ENCODE measurements at places on chromosomes 4 and X.

- DNase-seq = no peak
Measured at GRCh38 chr4:151942971-151943370, 182.2 kb upstream of the GATB start.

DNA sequence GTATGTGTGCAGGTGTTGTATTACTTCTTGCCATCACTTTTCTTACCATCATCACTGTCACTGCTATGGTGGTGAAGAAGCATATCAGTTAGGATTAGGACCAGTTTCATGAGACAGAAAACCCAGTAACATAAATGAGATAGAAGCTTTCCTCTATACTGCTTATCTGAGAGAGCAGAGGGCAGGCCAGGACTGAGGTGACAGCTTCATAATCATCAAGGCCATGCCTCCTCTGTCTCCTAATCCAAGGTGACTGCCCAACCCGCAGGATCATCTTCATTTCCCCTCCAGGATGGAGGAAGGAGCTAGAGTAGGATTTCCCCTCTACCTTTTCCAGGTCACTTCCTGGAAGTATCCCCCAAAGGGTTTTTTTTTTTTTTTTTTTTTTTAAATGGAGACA is 35.4 kb downstream of the TMEM131L start:
- DNase-seq = no peak

DNA sequence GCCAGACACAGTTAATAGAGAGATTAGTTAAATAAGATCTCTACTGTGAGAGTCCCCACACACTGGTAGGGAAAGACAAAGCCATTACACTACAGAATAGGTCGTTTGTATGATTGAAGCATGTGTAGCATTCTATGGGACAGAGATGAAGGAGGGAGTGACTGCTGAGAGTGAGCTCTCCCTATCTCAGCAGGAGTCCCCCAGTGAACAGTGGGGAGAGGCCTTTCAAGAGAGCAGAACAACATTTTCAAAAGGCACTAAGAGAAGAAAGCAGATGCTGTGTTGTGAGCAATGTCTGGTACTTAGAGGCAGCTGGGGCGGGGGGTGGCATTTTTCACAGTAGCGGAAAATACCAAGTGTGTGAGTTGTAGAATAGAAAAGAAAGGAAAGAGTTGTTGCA is 413.6 kb downstream of the AFF2 start:
- DNase-seq = no peak

GRCh38 chr4:186820391-186820891 is 96.8 kb upstream of the FAT1 start:
- no peak for DNase-seq

DNA sequence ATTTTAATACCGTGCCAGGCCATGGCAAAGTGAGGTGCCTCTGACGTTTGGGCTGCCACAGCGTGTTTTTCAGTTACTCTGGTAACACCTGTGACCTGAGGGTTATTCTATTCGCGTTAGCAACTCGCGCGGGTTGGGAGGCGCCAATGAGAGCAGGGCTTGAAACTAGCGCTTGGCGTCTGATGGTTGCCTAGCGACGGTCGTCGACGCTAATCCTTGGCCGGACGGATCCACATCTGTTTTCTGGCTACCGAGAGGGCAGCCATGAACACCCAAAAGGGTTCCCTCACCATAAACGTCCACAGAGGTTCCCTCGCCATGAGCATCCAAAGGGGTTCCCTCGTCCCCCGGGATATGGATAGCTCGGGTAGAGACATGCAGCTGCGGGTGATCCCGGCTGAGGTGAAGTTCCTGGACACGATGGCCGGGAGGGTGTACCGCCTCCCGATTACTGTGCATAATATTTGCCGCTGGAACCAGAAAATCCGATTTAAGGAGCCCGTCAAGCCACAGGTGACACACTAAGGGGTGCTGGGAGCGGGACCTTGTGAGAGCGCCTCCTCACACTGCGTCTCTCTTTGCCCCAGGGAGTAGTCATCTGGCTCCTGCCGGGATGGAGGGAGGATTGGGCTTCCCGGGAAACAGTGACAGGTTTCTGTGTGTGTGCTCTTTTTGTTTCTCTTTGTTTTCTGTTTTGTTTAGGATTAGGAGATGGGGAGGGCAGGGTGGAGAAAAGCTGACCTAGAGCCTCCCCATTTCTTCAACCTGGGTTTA is at the start of gene CFAP47:
Gene CFAP47, plus strand, starts transcription at position 199 of the 774 bp plus-strand sequence. Its CDS starts 66 bp downstream, at position 265.
- no peak for DNase-seq

- DNase-seq = no peak
Measured at GRCh38 chr4:12583275-12583674, 900.9 kb downstream of the RAB28 start.

DNA sequence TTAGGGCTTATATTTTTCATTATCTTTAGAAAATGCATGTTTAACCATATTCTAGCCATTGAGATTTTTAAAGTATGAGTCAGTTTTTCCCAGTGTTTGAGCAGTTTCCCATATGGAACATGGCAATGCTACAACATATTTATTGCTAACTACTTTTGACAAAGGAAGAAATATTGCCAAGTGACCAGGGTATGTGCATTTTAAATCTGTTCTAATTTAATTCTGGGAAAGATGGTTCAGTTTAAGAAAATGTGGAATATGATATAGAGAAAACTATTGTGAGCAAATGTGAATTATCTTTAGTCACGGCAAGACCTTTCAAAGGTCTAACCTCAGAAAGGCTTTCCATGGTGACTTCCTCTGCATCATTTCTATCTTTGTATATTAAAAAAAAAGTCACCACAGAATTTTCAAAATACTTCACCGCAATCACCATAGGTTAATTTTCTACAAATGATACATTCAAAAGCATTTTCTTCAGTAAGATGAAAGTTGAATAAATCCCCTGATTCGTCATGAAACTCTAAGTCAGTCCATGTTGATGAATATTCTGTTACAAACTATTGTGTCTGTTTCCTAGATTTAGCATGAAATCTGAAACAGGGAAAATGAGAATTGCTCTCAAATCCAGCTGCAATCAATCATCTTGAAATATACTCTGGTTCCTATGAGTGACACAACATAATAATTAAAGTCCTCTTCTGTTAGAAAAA is 2349.0 kb upstream of the TENM3 start:
- DNase-seq = no peak

- DNase-seq = no peak
Measured at GRCh38 chr4:21882051-21882839, 66.3 kb downstream of the KCNIP4 start.

DNA sequence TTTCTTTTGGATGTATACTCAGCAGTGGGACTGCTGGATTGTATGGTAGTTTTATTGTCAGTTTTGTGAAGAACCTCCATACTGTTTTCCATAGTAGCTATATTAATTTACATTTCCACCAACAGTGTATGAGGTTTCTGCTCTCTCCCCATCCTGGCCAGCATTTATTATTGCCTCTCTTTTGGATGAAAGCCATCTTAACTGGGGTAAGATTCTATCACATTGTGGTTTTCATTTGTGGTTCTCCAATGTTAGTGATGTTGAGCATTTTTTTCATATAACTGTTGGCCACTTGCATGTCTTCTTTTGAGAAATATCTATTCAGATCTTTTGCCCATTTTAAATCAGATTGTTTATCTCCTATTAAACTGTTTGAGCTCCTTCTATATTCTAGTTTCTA is 27.6 kb downstream of the QRFPR start:
- DNase-seq = no peak

DNA sequence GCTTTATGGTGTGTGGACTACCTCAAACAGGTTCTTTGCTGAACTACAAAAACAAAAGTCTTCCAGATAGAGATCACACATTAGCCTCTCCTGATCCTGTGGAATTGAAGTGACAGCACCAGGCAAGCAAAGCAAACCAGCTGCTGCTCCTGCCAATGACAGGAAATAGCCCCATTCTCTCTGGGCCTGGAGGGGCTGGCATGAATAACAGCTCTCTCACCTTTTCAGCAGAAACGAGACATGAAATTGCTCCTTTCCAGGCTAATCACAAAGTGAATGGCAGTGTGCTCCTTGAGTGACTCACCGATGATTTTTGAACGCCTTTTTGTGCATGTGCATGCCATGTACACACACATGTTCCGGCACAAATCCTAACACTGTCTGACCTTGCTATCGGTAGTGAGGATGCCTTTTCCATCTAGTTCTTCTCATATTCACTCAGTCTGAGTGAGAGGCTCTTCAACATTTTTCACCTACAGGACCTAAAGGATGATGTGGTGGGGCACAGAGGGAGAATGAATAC is 24.4 kb downstream of the MFAP3L start:
- DNase-seq = no peak

DNA sequence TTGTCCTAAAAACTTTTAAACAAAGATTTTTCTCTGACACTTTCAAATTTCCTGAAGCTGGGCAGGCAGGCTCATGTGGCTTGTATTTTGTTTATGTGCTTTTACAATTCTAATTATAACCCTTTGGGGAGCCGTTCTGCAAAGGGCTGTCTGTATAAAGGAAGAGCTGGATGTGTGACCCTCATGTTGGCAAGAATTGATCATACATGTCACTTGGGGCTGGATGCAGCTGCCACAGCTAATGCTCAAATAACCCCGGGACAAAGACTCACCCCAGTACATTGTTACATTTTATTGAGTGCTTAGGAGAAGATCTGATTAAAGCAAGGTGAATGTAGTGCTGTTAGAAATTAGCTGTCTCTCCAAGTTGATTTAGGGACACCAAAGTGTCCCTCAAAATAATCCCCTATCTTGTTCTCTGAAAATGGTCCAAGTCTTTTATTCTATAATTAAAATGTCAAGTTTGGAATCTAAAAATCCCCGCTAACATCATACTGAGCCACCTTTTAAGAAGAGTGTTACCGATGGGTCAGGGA is 13.0 kb upstream of the DAPP1 start:
- DNase-seq = no peak

- no peak for DNase-seq
Measured at GRCh38 chr4:140367738-140368137, 5.7 kb upstream of the SCOC start.

DNA sequence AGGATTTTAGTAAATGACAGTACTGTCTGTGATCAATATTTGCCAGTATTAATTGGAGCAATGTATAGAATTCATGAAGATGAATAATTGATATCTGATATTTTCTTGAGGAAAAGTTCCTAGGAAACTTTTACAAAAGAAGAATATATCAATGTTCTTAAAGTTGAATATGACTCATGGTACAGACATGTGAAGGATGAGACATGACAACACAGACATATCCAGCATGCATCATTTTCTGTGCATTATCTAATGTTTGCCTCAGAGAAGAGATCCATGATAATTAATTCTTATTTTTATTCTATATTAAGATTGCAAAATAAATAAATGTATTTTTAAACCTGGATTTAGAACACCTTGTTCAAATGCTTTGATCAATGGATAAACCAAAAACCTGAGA is 452.9 kb upstream of the EPHA5 start:
- DNase-seq = no peak

DNA sequence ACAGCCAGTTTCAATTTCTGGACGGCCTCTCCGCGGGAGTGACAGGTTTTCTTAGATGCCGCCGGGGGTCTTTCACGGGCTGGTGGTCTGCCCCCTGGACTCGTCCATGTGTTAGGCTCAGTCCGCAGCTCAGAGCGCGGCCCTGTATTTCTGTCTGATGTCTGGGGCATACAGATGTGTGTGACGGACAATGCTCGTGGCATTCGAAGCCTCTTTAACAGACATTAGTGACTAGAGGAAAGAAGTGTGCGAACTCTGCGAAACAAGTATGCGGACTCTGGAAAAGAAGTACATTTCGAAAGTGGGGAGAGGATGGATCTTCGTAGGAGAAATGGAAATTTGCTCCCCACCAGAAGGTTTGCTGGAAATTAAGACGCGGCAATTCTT is 793 bp upstream of the DCUN1D4 start:
- DNase-seq = no peak

- no peak for DNase-seq
Measured at GRCh38 chrX:137896123-137896522, 330.2 kb downstream of the ZIC3 start.

DNA sequence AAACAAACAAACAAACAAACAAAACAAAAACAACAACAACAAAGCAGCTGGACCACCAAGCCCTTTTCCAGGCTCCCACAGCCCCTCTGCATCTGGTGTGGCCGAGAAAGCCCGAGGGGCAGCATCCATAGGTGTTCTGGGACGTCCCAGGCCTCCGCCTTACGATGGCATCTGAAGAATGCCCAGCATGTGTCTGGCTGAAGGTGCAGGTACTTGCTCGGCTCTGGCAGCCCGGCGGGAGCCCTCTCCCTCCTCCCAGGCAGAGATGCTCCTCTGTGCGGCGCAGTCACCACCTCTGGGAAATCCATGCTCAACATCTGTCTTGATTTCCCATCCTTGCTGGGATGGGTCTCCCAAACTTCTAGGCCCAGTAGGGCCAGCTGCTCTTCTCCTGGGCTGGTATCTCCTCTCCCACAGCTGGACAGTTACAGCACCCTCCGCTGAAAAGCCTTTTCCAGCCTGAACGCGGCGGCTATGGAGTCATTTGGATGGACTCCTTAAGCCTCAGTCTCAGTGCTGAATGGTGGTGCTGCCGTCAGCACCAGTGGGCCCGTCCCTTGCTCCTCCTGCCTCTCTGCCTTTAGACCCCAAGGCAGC is 4.3 kb downstream of the PSAPL1 start:
- no peak for DNase-seq

GRCh38 chrX:136646602-136647239 is 1.2 kb upstream of the CD40LG start:
- no peak for DNase-seq

- DNase-seq = no peak
Measured at GRCh38 chr4:83228231-83228630, 56.4 kb downstream of the COQ2 start.

DNA sequence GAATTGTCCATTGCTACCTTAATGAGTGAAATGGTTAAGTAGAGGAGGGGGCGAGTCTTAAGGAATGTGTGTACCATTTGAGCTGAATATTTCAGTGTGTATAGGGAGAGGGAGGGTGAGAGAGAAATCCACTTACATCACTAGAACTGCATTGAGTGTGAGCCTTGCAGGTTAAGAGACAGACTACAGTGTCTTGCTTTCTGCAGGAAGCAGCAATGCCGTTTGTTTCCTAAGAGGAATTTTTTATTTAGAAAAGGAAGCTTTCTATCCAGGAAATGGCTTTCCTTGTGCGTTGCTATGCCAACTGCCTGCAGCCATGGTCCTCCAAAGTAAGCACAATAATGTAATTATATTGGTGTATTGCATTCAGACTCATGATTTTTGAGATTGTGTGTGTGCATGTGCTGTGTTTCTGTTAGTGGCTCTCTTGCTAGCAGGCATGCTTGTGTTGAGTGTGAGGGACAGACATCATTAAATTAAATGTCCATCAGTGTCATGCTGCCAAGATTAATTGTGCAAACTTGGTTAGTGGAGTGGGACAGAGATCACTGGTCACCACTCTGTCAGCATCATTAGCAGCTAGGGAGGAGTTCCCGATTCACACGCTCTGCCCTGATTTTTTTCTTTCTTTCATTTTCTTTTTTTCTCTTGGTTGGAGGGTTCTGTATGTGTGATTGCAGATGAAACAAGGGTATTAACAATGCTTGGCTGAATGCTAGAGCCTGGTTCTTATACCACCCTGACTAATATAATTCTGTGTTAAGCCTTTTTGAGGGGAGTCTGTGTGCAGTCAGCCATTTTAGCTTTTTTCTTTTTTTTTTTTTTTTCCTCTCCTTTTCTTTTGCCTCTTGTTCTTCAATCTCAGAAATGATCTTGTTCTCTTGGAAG is 164.3 kb downstream of the RAPGEF2 start:
- DNase-seq = no peak
